ENCODE measurements at places on chromosomes 12 and 14.

DNA sequence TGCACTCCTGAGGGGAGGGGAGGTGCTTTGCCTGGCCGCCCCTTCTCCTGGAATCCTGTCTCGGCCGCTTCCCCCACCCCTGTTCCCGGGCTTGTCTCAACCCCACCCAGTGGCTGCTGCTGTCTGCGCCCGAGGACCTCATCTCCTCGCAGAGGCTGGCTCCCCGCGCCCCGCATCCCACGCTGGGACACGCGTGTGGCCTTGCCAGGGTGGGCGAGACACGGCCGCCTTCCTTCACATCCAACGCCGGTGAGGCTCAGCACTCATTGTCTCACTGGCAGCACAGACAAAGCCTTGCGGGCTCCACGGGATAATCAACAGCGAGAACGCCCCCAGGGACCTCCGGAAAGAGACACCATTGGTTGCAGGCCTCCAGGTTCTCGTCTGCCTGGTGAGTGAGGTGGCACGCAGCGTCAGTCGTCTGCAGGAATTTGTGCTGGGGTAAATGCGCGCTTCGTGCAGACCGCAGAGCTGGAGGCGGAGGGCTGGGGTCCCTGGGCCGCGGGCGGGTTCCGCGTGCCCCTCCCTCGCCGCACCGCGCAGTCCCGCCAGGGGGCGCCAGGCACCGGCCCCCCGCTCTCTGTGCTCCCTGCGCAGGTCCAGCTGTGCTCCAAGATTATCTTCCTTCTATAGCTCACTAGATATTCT lies 26.8 kb downstream of the CCDC177 start:
- DNase-seq, result peak; percentile 43

DNA sequence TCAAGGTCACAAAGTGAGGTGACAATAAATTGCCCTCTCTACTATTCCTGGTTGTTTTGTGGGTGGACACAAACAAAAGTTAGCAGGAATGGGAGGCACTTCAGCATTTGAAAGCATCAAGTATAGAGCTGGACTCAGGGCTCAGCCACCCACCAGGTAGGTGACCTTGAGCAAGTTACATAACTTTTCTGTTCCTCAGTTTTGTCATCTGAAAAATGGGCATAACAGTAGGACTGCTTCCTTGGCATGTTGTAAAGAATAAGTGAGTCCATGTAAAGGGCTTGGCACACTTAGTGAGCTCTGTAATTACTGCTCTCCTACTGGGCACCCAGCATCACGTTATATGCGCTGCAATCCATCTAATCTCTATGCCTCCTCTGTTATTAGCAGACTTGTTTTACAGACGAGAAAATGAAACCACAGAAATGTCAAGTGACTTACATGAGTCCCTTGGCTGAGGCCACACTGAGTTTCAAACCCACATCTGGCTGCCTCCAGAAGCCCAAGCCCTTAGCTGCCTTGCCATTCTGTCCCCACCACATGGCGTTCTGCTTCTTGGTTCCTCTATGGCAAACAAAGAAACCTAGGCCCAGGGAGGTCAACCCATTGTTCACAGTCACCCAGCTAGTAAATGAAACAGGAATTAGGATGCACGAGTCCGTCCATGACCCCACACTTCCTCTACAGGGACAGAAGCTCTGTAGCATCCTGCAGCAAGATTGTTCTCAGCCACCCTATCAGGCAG lies 63.2 kb upstream of the SLC24A4 start:
- DNase-seq, result no peak

DNA sequence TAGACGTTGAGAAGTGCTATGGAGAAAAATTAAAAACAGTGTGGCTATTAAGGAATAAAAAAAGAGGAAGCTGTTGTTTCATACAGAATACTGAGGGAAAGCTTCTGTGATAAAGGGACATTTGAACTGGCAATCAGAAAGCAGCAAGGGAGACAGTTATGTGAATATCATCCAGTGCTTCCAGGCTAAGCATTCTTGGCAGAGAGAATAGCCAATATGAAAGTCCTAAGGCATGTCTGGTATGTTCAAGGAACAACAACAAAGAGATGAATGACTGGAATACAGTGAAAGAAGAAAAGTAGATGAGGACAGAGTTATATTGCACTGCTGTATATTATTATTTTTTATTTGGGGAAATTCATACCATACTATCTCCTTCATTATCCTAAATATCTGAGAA lies 23.9 kb downstream of the SCAF11 start:
- DNase-seq, result no peak

DNA sequence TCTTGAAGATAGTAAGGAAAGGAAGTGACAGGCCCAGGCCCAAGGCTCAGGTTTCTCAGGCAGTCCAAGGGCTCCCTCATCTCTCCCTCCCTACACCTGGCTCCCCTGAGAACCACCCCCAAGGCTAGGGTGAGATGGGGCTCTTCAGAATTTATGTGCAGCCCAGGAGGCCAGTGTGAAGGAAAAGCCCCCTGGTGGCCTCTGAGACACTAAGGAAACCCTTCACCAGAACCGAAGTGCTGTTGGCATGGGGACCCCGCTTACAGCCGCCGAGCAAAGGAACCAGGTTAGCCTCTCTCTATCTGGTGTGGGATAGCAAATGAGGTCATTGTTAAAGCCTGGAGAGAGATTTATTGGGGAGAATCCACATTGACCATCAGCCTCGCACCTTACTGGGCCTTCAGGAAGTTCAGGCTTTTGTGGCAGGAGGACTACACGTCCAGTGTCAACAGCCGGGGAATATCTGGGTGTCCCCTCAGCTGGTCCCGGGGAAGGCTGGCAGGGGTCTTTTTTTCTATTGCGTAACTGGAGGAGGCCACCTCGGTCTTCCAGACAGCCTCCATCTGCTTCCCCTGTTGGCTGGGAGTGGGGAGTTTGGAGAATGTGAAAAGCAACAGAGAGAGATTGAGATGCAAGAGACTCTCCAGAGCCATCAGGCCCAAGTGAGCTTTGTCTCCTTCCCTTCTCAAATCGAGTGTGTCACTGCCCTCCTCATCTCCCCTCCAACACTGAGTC lies 18.1 kb downstream of the FAM186B start:
- DNase-seq, result no peak

DNA sequence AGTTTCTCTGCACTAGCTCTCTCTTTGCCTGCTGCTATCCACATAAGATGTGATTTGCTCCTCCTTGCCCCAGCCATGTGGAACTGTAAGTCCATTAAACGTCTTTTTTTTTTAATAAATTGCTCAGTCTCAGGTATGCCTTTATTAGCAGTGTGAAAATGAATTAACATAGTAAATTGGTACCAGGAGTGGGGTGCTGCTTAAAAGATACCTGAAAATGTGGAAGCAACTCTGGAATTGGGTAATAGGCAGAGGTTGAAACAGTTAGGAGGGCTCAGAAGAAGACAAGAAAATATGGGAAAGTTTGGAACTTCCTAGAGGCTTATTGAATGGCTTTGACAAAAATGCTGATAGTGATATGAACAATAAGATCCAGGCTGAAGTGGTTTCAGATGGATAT lies 159.8 kb downstream of the FSCB start:
- no peak for DNase-seq
